Stimulated activated CD4-positive, alpha-beta T cell treated with anti-CD3 and anti-CD28 coated beads, Interleukin-1b, Interleukin-23, amount 100 ng/mL, for 48 hours (primary cell): ENCODE measurements at places on chromosomes 11 and 22.

DNA sequence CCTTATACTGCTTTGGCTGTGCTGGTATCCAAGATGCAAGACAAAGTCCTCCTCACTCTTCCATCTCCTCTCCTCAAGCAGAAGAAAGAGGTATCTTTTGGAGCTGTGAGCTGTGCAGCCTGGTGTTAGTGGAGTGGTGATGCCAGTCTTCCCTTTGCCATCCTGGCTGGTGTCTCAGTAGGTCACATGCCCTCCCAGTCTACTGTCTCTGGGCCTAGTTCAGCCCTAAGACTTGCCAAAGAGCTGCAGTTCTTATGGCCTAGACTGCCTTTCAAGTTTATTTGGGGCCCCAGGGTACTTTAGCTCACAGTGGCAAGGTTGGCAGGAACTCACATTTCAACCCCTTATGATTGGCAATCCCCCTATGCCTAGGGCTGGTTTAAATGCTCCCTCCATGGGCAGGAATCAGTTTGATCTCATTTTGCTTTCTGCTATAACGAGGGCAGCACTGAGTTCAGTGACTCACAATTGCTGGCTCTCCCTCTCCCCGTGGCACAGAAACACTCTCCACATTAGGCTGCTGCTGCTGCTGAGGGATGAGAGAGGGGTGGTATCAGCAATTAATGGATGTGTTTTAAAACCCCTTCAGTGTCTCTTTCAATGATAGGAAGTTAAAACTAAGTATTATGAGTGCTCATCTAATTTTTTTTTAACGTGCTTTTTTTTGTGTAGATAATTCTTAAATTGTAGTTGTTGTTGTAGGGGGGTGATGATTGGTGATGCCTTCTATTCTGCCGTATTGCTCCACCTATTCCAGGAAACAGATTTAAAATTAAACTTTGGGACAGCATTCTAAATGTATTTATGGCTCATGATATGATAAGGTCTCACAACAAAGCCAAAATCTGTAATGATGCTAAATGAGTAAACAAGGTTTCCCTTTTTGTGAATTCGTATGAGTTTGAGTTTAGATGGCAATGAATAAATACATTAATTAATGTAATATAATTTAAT, 1295.0 kb downstream of the JRKL start:
- no peak for DNase-seq

DNA sequence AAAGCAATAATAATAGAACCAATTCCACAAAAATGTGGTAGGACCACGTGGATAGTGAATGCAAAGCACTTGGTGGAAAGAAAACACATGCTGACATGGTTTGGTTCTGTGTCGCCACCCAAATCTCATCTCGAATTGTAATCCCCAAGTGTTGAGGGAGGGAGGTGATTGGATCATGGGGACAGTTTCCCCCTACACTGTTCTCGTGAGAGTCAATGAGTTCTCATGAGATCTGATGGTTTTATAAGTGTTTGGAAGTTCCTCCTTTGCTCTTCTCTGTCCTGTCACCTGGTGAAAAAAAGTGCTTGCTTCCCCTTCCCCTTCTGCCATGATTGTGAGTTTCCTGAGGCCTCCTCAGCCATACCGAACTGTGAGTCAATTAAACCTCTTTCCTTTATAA, 421.9 kb upstream of the CADM1 start:
- DNase-seq: no peak

- DNase-seq: no peak
These were observed 4.0 kb downstream of the LRRC75B start for GRCh38 chr22:24588757-24589481.

DNA sequence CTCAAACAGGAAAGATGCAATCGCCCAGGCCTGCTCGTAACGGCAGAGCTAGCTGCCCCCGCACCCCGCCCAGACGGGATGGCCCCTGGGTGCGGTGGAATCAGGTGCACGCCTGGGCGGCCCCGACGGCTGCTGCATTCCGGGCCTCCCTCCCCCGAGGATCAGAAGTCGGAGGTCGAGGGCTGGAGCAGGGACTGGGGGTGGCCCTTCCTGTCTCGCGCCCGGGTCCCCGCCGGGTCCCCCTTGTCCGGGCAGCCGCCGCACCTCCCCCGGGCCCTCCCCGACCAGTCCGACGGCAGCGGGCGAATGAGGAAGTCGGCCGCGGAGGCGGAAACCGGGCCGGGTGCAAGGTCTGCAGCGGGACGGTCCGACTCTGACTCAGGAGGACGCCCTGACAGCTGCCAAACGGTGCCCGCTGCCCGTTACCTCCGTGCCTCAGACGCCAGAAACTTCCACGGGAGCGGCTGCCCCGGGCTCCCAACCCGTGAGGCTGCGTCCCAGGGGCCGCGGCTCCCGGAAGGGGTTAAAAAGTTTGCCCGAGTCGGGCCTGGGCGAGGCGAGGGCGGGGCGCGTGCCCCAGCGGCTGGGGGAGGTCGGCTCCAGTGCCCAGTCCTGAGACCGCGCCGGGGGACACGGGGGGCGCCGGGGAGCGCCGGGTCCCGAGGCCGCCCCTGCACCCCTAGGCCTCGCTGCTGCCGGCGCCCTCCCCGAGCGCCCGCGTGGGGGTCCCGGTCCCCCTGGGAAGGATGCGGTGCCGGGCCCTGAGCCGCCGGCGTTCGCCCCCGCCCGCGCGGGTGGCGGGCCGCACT, 663 bp downstream of the MYH9 start:
- peak; percentile 65 for DNase-seq

GRCh38 chr11:112610996-112611750, 350.0 kb upstream of the NCAM1 start:
- DNase-seq: no peak

GRCh38 chr22:44217346-44217745, 36.6 kb downstream of the PARVG start:
- DNase-seq: no peak

GRCh38 chr11:66438504-66439466, at the start of gene MRPL11:
TSS of gene MRPL11 (minus strand) at chr11:66438848. CDS start at chr11:66438754, 94 bp downstream.
- peak; percentile 89 for DNase-seq

GRCh38 chr11:8810540-8811301, 100.3 kb upstream of the AKIP1 start:
- DNase-seq: no peak

DNA sequence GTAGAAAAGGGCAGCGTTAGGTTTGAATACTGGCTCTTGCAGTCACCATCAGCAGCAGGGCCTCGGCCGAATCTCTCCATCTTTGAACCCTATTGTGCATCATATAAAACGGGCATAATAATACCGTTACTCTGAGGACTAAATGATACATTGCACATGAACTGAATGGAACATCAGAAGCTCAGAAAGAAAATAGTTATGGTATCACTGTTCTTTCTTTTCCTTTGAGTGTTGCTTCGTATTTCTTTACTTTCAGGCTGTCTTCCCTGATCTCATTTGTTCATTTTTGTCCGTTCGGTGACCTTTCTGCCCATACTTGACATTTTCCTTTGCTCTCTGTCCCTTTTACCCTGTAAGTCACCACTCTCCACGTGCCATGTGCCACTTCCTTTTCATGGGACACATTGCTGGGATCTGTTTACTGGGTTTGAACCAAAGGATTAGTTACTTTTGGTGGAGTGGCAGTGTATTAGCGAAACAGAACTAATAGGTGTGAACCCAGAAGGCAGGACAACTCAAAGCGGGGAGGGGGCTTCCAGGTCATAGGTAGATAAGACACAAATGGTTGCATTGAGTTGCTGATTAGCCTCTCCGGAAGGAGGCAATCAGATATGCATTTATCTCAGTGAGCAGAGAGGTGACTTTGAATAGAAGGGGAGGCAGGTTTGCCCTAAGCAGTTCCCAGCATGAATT, 717 bp upstream of the ZNF202 start:
- DNase-seq: no peak

- no peak for DNase-seq
These were observed 65.5 kb downstream of the BCR start for GRCh38 chr22:23245799-23246136.

GRCh38 chr11:44729063-44729462, 2.3 kb downstream of the TSPAN18 start:
- no peak for DNase-seq

DNA sequence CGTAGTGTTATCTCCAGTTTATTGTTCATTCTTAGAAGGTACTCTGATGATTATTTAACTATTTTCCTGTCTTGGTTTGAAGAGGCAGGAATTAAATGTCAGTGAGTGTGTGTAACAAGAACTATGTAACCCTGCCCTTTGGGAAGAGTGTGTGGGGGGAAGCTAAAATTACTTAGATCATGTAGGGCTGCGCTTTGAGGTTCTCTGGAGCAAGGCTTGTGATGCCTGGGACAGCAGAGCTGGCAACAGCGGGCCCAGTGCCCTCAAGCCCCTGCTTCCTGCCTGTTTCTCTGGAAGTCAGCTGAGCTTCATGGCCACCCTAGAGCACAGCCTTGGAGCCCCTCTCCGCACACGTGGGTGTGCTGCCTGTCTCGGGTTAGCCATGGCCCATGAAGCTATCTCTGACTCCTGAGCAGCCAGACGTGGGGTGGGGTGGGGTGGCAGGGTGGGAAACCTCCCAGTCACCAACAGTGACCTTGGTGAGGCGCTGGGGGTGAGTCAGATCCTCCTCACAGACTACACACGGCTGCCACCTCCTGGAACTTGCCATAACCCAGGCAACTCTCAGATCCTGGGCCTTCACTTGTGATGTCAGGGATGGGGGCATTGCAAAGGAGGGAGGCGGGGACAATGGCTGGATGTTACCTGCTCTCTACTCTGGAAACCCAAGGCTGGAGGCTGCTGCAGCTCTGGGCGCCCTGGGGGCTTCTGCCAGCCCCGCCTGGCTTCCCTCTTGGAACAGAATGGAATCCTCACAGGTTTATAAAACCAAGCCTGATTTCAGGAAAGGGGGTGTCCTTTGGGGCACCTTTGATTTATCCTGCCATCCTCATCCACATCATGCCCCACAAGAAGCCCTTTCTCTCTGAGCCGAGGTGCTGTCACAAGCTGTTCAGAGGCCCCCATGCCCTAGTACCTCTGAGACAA, 88.6 kb downstream of the SNX19 start:
- peak; percentile 24 for DNase-seq

GRCh38 chr11:72760539-72761405, 8.6 kb upstream of the ARAP1 start:
- DNase-seq: no peak
